Umbilical cord (tissue), 2 donors: ENCODE measurements at places on chromosomes 2 and 18. TPM values are rescaled to one million over a fixed set of nuclear protein-coding genes. Genes with fewer than 3 reads are reported as not detected.

DNA sequence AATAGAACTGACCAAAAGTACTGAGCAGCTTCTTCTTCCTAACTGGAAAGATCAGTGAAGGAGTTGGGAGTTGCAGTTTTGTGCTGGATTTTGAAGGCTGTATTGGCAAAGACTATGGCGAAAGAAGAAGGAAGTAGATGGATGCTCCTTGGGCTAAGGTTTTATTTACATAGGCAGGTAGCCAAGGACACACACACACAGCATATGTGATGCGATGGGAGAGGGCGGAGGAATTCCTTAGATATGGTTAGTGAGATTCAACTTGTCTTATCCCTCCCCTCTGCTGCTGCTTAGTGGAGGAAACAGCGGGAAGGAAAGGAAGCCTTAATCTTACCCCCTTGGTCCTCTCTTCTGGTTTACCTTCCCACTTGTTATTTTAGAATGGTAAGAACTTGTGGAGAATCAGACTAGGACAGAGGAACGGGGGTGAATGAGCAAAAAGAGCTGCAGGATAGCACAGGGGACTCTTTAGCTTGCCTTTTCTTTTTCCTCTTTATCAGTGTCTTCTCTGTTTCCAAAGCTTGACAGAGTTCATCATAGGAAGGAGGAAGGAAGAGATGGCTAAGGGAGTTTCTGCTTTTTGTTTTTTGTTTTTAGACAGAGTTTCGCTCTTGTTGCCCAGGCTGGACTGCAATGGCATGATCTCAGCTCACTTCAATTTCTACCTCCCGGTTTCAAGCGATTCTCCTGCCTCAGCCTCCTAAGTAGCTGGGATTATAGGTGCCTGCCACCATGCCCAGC, 87.9 kb downstream of the OSBPL6 start:
- DNase-seq = peak; percentile 14

- DNase-seq = no peak
Observed at GRCh38 chr2:20626698-20627513, 24.0 kb downstream of the HS1BP3 start.

- DNase-seq = peak; percentile 20
Observed at GRCh38 chr18:59707306-59707705, 10.1 kb upstream of the CCBE1 start.

- no peak for DNase-seq
Observed at GRCh38 chr2:48337871-48338270, 192.1 kb upstream of the STON1 start.

GRCh38 chr2:104736026-104736425, 117.9 kb upstream of the POU3F3 start:
- no peak for DNase-seq

- DNase-seq = no peak
Observed at GRCh38 chr2:55296393-55296792, 27.4 kb upstream of the MTIF2 start.

DNA sequence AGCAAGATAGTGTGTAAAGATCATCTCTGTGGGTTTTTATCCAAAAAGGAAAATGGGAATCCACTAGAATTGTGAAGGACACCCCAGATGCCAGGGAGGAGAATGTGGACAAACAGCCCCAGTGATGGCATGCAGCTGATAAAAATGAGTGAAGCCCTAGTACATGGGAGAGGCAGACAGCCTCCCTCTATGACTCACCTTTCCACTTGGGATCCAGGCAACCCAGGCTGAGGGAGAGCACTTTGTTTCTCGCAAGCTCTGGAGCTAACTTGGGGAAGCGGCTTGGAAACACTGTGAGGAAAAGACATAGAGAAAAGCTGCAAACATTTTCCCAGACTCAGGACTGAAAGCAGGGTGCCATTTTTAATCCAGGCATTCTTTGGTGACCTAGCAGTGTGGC, 5.3 kb upstream of the FLACC1 start:
- DNase-seq = no peak

DNA sequence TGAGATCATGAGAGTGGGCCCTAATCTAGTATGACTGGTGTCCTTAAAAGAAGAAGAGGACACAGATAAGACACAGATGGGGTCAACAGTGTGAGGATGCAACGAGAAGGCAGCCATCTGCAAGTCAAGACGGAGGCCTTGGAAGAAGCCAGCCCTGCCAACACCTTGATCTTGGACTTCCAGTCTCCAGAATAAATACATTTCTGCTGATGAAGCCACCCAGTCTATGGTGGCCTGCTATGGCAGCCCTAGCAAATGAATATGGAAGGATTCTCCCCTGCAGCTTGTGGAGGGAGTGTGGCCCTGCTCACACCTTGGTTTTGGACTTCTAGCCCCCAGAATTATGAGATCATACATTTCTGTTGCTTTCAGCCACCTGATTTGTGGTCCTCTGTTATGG, 12.3 kb downstream of the CTIF start:
- DNase-seq = no peak

- no peak for DNase-seq
Observed at GRCh38 chr2:30273574-30273929, 42.2 kb downstream of the LBH start.

GRCh38 chr2:68620772-68621171, 22.6 kb upstream of the PROKR1 start:
- no peak for DNase-seq

DNA sequence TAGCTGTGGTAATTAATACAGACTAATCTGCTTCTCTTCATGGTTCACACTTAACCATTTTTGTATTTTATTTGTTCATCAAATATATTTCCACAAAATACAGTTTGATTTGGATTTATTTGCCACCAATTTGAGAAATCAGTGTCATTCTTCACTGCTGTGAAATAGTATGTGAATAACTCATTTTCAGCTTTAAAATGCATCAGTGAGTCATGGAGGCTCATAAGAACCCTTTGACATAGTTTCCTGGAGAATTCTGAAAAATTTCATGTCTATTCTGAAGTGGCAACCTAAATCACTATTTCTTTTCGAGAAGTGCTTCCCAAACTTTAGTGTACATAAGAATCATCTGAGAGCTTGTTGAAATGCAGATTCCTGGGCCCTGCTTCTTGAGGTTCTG, 1026.7 kb upstream of the ACVR2A start:
- DNase-seq = peak; percentile 29

GRCh38 chr2:54516842-54517241, 60.7 kb downstream of the SPTBN1 start:
- no peak for DNase-seq

DNA sequence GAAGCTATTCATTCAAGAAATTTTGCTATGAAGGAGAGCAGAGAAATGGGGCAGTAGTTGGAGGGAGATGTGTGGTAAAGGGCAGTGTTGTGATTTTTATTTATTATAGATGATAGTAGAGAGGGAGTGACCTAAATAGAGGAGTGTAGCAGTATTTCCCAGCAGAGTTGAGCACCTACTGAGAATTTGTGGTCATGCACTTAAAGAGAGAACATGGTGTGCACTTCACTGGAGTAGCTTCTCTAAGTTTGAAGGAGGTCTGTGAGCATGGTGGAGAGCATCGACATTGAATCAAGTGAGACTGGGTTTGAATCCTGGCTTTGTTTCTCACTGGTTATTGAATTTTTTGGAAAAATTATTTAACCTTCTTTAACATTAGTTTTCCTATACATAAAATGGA, 129.2 kb downstream of the AQP4 start:
- DNase-seq = no peak

- DNase-seq = no peak
Observed at GRCh38 chr2:219991116-219991515, 363.7 kb downstream of the SLC4A3 start.

BOLL gene
- total RNA-seq = 5.5 TPM

SP100 gene
- total RNA-seq = 88.1 TPM

SERPINB12 gene
- total RNA-seq = 0.96 TPM

SETBP1 gene
- total RNA-seq = 34.4 TPM

LINC00305 gene
- not detected for total RNA-seq

SCLY gene
- total RNA-seq = 14.0 TPM

SLC9A2 gene
- total RNA-seq = 5.1 TPM
